ENCODE measurements at places on chromosomes 3 and 15. TPM values are rescaled to one million over a fixed set of nuclear protein-coding genes. Genes with fewer than 3 reads are reported as not detected.

DNA sequence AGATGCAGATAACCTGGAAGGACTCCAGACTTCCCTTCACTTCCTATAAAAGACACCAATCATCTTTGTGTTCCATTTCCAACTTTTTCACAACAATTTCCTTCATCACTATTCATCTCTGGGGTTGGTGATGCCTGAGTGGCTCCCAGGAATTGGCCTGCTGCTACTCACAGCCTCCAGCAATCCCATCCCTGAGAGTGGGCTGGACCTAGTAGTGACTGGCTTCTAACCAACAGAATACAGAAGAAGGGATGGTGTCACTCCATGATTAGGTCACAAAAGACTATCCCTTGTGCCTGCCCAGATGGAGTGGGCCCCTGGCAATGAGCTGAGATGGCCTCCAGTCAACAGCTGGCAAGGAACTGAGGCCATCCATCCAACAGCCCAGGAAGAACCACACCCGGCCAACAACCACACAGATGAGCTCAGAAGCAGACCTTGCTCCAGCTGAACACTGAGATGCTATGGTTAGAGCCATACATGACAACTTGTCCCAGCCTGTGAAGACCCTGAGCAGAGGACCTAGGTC, 20.9 kb downstream of the OCA2 start:
- H3K27me3 ChIP-seq: peaks cover 29% of the 10 kb centered on the region
- DNase-seq: no peak
- H3K36me3 ChIP-seq: no peaks in the 10 kb centered on the region
- no peaks in the 10 kb centered on the region for H3K4me1 ChIP-seq
- H3K4me3 ChIP-seq: no peak overlapping the region
- H3K27ac ChIP-seq: no peak overlapping the region

- no peaks in the 10 kb centered on the region for H3K27me3 ChIP-seq
- no peaks in the 10 kb centered on the region for H3K4me1 ChIP-seq
- H3K27ac ChIP-seq: no peak overlapping the region
- no peaks in the 10 kb centered on the region for H3K36me3 ChIP-seq
- H3K4me3 ChIP-seq: no peak overlapping the region
Measured at GRCh38 chr3:12040902-12041301, 36.7 kb downstream of the SYN2 start.

GRCh38 chr3:155230382-155230781, 63.1 kb downstream of the STRIT1 start:
- DNase-seq: no peak
- H3K4me1 ChIP-seq: no peaks in the 10 kb centered on the region
- no peaks in the 10 kb centered on the region for H3K36me3 ChIP-seq
- no peak overlapping the region for H3K27ac ChIP-seq

GRCh38 chr15:65329984-65330735, 25.7 kb downstream of the RNU5B-1 start:
- peaks cover 66% of the 10 kb centered on the region for H3K27me3 ChIP-seq
- no peak overlapping the region for H3K4me3 ChIP-seq
- peaks cover 34% of the 10 kb centered on the region for H3K4me1 ChIP-seq
- no peak overlapping the region for H3K27ac ChIP-seq
- no peaks in the 10 kb centered on the region for H3K36me3 ChIP-seq

DNA sequence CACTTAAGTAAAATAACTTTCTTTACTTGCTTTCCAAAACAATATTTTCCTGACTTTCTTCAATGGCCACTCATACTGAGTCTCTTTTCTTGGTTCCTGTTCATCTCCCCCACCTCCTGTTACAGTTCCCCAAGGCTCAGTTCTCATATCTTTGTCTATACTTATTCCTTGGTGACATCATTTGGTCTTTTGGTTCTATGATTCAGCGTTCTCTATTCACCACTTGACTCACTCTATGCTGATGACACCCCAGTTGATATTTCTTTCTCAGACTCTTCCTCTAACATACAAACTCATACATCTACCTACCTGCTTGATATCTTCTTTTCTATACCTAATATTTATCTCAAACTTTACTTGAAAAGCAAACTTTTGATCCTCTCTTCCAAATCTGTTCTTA, 85.0 kb upstream of the P3H2 start:
- H3K36me3 ChIP-seq: no peaks in the 10 kb centered on the region
- no peaks in the 10 kb centered on the region for H3K27me3 ChIP-seq
- DNase-seq: no peak
- no peak overlapping the region for H3K4me3 ChIP-seq

- no peak overlapping the region for H3K27ac ChIP-seq
- H3K4me3 ChIP-seq: no peak overlapping the region
- no peaks in the 10 kb centered on the region for H3K36me3 ChIP-seq
- peaks cover 6% of the 10 kb centered on the region for H3K27me3 ChIP-seq
- DNase-seq: no peak
Measured at GRCh38 chr3:156098437-156099035, 21.8 kb upstream of the KCNAB1 start.

SCN5A gene
- 1.4 TPM for polyA plus RNA-seq

MST1R gene
- 5.3 TPM for polyA plus RNA-seq

POPDC2 gene
- polyA plus RNA-seq: 0.32 TPM

ACSBG1 gene
- polyA plus RNA-seq: 5.0 TPM

TM4SF18 gene
- not detected for polyA plus RNA-seq

LRRK1 gene
- polyA plus RNA-seq: 0.20 TPM
